ENCODE measurements at places on chromosomes 3 and 15.

- no peak for DNase-seq
Measured at GRCh38 chr3:129723558-129724324, 117.3 kb upstream of the PLXND1 start.

GRCh38 chr3:14047027-14047426, 77.6 kb downstream of the CHCHD4 start:
- no peak for DNase-seq

- DNase-seq = no peak
Measured at GRCh38 chr15:98560338-98560737, 88.0 kb upstream of the IGF1R start.

DNA sequence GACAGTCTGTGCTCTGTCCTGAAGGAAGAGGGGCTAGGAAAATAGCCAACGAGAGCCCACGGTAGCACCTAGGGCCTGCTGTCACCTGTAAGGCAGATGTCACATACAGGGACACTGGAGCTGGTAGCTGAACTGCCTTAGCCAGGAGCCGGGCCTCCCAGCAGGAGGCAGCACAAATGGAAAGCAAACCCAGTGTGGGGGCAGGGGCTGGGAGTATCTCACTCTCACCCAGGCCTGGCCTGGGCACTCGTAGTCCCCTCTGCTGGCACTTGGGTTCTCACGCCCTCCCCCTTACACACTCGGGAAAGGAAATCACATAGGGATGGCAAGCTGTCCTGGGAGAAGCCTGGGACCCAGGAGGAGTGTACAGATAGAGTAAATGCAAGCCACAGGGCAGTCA, 173.1 kb upstream of the CHRNA7 start:
- DNase-seq = no peak

- no peak for DNase-seq
Measured at GRCh38 chr3:128587391-128587790, 63.2 kb downstream of the RPN1 start.

DNA sequence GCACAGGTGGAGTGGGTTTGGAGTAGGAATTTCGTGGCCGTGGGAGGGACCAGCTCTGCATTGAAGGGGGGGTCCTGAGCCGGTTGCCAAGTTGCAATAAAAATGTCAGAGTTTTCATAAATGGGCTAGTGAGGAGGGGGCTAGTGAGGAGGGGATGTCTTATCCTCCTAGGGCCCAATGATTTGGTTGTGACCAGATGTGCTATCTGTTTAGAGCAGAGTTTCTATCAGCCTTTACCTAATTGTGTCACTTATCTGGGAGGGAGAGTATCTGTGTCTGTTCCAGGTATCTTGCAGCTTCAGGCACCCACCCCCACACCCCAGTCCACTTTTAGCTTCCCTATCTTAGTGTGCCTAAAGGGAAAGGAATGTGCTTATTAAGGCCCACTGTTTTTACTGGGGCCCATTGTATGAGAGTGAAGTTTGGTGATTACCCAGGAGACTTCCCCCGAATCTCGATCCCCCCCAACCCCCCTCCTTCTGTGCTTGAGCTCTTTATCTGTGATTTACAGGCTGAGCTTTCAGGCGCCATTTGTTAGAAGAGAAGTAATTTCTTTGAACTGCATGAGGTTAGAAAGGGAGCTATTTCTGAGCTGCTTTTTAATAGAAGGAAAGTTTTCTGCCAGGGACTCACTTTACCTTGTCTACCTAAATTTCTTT, 42.6 kb downstream of the PPCDC start:
- no peak for DNase-seq

DNA sequence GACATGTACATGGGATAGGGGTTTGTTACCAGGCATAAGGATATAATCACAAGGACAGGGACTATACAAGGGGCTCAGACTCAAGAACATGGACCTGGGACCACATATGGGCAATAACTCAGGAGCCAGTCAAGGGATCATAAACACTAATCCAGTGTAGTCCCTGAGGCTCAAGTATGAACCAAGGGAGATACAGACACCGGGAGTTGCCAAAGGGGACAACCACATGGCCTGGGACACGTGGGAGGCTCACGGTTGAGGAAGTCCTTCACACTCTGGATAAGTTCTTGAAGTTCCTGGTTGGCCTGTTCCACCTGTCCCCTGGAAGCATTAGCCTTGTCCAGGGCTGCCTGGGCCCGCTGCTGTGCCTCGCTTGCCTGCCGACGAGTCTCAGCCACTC, 1.8 kb upstream of the USP19 start:
- DNase-seq = no peak

- no peak for DNase-seq
Measured at GRCh38 chr15:58081891-58082290, 16.4 kb upstream of the ALDH1A2 start.

- DNase-seq = peak; percentile 64
Measured at GRCh38 chr15:74845208-74845568, 2.2 kb upstream of the ULK3 start.

DNA sequence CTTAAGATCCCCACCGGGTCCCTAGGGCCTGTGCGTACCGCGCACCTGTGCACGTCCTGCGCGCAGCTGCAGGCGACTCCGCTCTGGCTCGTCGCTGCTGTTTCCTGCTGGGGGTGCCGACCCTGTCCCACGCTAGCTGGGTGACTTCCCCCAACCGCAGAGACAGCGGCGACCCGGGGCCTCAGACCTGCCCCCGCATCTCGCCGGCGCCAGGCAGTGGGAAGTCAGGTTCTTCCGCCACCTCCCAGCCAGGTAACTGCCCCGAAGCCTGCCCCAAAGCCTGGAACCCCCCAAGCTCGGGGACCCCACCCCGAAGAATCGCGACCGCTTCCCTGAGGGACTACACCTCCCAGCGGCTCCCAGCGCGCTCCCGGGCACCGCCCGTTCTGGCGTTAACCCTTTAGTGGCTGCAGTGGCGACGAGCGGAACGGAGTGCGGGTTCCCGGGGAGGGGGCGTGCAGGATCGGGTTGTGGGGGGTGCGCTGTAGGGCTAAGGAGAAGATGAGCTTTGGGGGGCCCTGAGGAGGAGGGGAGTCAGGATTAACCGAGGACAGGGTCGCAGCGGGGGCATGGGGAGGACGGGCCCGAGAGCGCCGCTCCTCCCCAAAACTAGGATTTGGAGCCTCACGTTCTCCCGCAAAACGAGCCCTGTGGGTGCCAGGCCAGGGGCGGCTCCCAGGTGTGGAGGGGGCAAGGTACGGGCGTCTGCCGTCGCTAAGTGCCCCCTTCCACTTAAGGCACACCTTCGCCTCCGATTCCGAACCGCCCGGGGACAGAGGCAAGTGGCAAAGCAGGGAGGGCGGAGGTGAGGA, 589 bp downstream of the NEIL1 start:
- peak; percentile 53 for DNase-seq

GRCh38 chr3:39327746-39328349, 1.7 kb upstream of the CCR8 start:
- DNase-seq = peak; percentile 27

DNA sequence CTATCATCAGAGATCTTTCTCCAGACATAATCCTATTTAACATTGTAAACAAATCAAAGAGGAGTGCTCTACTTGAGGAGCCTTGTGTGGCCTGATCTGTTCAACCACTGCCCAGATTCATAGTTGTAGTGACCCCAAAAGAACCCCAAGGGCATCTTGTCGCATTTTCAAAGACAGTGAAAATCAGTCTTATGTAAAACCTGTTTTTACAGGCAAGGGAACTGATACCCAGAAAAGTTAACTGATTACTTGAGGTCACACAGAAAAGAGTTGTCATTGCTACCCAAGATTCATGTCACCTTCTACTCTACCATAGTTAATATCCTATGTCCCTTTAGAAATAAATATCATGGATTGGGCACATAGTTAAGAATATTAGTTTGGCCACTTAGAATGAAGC, 40.5 kb upstream of the ARPP21 start:
- DNase-seq = no peak

DNA sequence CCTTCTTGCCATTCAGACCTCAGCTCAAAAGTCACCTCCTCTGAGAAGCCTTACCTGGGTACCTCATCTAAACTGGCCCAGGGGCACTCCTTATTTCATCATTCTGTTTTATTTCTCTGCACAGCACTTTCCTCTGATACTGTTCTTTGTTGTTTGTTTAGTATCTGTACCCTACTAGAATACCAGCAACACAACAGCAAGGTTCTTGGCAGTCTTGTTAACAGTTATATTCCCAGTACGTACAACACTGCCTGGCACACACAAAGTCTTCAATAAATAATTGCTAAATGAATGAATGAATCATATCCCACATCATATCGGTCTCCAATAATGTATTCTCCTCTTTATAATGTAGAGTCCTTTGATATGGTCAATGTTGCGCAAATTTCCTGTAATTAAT, 188.1 kb downstream of the FOXP1 start:
- no peak for DNase-seq

DNA sequence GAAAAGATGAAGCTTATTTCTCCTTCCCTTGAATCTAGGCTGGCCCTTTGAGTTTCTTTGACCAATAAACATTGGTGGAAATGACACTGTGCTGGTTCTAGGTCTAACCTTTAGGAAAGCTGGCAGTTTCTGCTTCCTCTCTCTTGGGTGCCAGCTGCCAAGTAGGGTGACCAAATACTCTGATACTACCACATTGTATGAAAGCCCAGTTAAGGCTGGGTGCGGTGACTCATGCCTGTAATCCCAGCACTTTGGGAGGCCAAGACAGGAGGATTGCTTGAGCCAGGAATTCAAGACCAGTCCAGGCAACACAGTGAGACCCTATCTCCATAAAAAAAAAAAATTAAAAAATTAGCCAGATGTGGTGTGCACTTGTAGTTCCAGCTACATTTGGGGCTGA, 320.7 kb downstream of the ZNF621 start:
- DNase-seq = no peak

- DNase-seq = no peak
Measured at GRCh38 chr15:39154227-39154638, 426.6 kb upstream of the THBS1 start.

DNA sequence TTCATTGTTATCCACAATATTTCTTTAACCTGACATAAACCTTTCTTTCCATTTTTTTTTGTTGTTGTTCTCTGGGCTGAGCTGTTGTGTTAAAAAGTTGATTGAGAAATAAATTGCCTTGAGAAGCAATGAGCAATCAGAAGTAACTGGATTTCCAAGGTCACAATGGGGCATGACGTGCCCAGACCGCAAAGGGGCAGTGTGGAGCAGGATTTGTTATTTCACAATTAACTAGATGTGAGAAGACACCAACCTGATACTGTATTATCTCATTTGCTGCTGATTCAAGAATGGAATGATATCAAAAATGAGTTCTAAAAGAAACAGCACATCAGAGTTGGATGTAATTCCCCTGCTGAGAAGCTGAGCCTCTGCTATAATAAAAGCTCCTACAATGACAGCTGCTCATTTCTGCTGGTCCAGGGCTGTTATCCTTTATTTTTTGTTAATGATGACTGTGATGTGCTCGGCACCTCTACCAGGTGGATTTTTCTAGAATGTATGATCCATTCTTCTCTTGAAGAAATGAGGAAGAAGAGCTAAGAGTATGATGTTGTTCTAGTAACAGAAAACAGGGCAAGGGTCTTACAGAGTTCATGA, 28.1 kb downstream of the CPNE4 start:
- DNase-seq = no peak

GRCh38 chr3:114857299-114857701, 289.8 kb downstream of the ZBTB20 start:
- DNase-seq = no peak

- no peak for DNase-seq
Measured at GRCh38 chr15:89863918-89864317, 29.9 kb downstream of the AP3S2 start.

GRCh38 chr3:178645503-178645902, 109.3 kb downstream of the KCNMB2 start:
- no peak for DNase-seq

- DNase-seq = no peak
Measured at GRCh38 chr3:127423856-127424765, 136.3 kb upstream of the PRR20G start.

GRCh38 chr3:186901135-186901734, 29.1 kb upstream of the ST6GAL1 start:
- peak; percentile 20 for DNase-seq

DNA sequence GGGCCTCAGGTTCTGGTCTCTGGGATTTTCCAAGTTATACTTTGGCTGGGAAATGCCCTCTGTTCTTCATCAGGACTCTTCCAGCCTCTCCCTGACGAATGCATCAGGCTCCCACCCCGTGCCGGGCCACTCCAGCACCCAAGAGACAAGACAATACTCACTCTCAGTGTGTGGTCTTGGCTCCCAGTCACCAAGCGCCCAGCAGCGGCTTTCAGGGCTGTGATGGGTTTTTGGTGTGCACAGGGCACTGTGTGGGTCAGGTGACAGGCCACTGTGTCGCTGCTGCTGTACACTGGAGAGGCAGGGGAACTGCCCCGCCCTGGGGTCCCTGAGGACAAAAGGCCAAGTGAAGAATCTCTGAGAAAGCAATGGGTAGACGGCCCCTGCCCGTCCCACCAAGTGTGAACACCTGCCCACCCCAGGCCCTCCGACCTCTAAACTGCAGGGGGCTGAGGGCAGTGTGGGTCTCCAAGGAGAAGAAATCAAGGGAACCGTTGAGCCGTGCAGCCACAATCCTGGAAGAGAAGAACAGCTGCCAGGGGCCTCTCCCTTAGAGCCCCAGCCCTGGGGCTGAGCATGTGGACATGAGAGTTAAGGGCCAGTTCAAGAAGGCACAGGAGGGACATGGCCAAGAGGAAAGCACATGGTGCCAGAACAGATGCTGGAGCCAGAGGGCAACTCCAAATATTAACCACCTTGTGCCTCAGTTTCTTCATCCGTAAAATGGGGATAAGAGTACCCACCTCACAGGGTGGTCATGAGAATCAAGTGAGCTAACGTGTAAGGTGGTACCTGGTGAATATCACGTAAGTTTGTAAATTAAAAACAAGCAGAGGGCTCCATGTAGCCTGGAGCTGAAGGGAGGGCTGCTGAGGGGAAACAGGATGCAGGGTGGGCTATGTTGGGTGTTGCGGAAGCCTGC, 34.1 kb downstream of the PTPN23 start:
- no peak for DNase-seq

DNA sequence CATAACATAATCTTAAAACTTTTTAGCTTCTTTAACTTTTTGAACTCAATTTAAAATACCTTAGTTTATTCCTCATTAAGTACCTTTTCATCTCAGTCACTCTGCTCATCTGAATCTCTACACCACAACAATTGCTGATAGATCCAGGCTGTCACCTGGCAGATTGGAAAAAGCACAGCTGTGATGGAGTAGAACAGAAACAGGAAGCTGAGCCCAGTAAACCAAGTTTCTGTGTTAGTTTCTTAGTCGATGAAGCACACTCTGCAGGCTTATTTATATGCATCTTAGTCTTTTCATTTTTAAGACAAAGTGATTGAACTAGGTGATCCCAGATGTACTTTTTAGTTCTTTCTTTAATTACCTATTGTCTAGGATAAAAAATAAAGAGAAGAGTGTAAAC, 1398.0 kb upstream of the ALCAM start:
- no peak for DNase-seq

All from stimulated activated naive CD8-positive, alpha-beta T cell treated with anti-CD3 and anti-CD28 coated beads, Interleukin-15, amount 100 ng/mL, for 72 hours (primary cell).